Caki2 (cell line): ENCODE measurements at places on chromosomes 6 and 20. TPM values are rescaled to one million over a fixed set of nuclear protein-coding genes. Genes with fewer than 3 reads are reported as not detected.

Gene PDYN
- total RNA-seq = not detected in 2 replicates

Gene DNAH8
- not detected in 2 replicates for total RNA-seq

Gene DDX27
- total RNA-seq = 59.1 and 70.2 TPM in 2 replicates

Gene CCR6
- 2.1 and 2.3 TPM in 2 replicates for total RNA-seq

Gene CDSN
- not detected in 2 replicates for total RNA-seq

Gene TMEM74B
- not detected in 2 replicates for total RNA-seq

Gene RIMS4
- total RNA-seq = not detected in 2 replicates

Gene ARMH2
- total RNA-seq = not detected in 2 replicates

Gene BPIFB2
- total RNA-seq = not detected in 2 replicates

Gene F13A1
- not detected in 2 replicates for total RNA-seq

Gene LST1
- total RNA-seq = not detected in 2 replicates

Gene AK9
- 0.14 and 2.2 TPM in 2 replicates for total RNA-seq

Gene ENPP5
- total RNA-seq = 0.09 and 0.74 TPM in 2 replicates

Gene AVP
- total RNA-seq = not detected in 2 replicates
